ENCODE measurements at places on chromosomes 12 and 14.
A peak's percentile ranks its signal among the peaks of the same experiment; 100 is the strongest.

DNA sequence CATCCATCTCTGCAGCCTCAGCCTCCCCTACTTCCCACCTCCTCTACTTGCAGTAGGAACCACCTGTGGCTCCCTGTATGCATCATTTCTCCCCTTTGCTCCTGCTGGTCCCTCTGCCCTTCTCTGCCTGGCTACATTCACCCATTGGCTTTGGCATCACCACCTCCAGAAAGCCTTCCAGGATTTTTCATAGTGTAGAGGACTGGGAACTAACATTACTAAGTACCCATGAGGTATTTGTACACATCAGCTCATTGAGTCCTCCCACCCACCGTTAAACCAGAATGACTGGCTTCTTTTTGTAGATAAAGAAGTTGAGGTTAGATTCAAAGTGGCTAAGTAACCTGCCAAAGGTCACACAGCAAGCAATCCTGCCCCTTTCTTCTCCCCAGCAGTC lies 17.1 kb downstream of the SYNE3 start:
- H3K4me3 ChIP-seq: peak overlapping the region; percentile 18
- no peak overlapping the region for H3K27ac ChIP-seq
- DNase-seq: no peak
- no peaks in the 10 kb centered on the region for H3K27me3 ChIP-seq

GRCh38 chr12:121085069-121085468 lies 46.0 kb upstream of the OASL start:
- no peaks in the 10 kb centered on the region for H3K36me3 ChIP-seq
- no peak overlapping the region for H3K27ac ChIP-seq
- peaks cover 7% of the 10 kb centered on the region for H3K4me1 ChIP-seq

- no peak overlapping the region for H3K27ac ChIP-seq
- H3K4me3 ChIP-seq: no peak overlapping the region
- H3K36me3 ChIP-seq: no peaks in the 10 kb centered on the region
- peaks cover 13% of the 10 kb centered on the region for H3K27me3 ChIP-seq
- H3K4me1 ChIP-seq: no peaks in the 10 kb centered on the region
These were observed 25.0 kb downstream of the RERG start for GRCh38 chr12:15196221-15196620.

DNA sequence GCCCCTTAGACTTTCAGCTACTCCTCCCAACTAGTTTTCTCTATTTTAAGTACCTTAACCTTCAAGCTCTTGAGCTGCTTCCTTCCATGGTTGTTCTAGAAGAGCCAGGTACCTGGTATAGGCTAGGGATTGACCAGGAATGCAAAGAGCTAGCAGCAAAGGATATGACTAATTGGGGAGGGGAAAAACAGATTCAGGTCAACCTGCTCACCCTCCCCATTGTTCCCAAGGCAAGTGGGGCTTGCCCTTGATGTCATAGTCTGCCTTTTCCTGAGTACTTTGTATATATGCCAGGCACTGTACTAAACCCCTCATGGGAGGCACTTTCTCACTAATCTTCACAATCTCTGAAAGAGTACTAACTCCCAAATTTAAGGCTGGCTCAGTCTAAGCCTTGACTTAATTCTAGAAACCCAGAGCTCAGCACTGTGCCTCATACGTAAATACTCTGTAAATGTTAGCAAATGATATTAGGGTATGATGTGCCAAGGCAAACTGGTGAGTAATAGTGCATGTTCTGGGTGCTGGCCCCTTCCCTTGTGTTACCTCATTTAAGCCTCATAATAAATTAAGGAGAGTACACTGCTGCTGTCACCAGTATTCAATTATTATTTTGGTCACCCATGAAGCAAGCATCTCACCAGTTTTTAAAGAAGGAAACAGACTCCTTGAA lies 42.2 kb downstream of the SUDS3 start:
- peaks cover 2% of the 10 kb centered on the region for H3K4me1 ChIP-seq
- H3K4me3 ChIP-seq: no peak overlapping the region
- H3K36me3 ChIP-seq: peaks cover 38% of the 10 kb centered on the region
- no peak for DNase-seq
- H3K27me3 ChIP-seq: no peaks in the 10 kb centered on the region

GRCh38 chr12:2613326-2614073 lies 181.3 kb upstream of the FKBP4 start:
- DNase-seq: no peak
- peaks cover 22% of the 10 kb centered on the region for H3K27me3 ChIP-seq
- no peak overlapping the region for H3K4me3 ChIP-seq
- no peaks in the 10 kb centered on the region for H3K36me3 ChIP-seq

DNA sequence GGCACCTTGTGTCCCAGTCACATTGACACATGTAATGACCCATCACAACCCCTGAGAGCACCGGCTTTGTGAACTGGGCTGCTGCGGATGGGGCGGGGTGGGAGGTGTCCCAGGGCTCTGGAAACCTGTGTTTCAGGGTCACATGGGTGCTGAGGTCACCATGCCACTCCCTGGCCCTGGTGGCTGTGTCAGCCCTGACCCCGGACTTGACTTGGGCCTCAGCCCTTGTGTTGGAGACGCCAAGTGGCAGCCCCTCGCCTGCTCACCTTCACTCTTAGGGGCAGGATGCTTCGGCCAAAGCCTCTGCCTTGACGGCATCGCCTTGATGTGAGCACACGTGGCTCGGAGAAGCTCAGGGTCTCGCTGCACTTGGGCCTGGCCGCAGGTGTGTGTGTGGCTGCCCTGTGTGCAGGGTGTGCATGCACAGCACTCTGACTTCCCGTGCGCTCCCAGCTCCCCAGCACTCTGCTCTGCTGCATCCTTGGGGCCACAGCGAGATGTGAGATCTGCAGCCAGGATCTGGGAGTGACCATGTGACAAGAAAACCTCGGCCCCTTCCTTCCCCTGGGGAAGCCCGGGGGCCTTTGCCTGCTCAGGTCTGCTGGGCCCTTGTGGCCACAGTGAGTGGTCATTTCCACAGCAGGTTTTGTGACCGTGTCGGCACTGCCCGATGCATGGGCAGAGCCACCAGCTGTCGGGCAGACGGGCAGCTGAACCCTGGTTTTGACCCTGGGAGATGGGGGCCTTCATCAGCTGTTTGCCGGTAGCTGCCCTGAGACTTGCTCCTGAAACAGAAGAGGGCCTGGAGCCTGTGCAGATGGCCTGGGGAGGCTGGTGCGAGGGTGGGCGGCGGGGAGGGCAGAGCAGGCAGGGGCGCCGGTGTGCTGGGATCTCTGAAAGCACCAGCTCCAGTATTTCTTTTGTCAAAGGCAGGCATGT lies 167.4 kb downstream of the KIF26A start:
- H3K27me3 ChIP-seq: peaks cover 3% of the 10 kb centered on the region
- DNase-seq: no peak
- H3K27ac ChIP-seq: no peak overlapping the region
- peaks cover 2% of the 10 kb centered on the region for H3K4me1 ChIP-seq
